ENCODE measurements at places on chromosomes 13 and 19.

- DNase-seq, result no peak
These were observed 845 bp downstream of the SPRY2 start for GRCh38 chr13:80339912-80340650.

- DNase-seq, result no peak
These were observed 13.2 kb downstream of the PRR36 start for GRCh38 chr19:7860714-7861618.

- no peak for DNase-seq
These were observed 36.6 kb upstream of the PEPD start for GRCh38 chr19:33558151-33558550.

DNA sequence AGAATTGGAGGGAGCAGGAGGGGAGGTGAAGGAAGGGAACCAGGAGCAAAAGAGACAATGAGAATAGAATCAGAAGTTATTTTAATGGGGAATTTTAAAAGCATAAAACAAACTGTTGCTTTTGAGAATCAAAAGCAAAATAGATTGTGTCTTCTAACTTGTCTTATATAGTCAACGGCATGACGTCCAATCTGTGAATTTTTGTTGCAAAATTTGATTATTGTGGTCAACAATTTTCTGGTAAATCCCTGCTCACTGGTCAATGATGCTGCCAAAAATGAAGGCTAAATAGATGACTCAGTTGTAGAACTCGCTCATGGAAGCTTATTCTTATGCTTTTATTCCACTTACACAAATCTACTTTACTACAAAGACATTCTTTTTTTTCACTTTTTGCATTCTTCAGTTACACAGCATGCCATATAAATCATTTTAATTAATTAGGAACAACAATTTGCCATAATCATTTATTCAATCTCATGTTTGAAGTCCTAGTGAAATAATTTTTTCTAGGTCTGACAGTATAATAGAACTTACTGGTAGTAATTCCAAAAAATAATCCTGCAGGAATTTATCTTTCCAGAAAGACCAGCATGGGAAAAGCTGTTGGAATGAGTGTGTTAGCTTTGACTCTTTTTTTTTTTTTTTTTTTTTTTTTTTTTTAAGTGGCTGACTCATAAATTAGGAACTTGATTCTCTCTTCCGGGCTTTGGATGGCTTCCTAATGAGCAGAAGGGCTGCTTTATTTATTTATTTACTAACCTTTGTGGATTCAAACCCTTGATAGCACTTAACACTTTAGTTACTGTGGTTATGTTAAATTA is 256.9 kb downstream of the SPRY2 start:
- no peak for DNase-seq

DNA sequence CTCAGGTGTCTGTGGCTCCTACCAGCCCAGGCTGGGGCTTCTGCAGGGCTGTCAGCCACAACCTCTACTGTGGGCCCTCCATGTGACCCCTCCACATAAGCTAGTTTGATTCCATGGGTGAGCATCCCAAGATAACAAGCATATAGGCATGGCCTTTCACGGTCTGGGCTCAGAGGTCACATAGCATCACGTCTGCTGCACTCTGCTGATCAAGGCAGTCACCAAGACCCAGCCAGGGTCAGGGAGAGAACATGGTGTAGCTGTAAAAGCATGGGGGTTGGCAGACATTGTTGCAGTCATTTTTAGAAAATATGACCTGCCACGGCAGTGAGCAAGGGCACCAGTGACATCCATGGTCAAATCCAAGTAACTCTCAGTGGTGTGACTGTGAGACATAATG is 698.8 kb downstream of the UQCRFS1 start:
- DNase-seq, result no peak

DNA sequence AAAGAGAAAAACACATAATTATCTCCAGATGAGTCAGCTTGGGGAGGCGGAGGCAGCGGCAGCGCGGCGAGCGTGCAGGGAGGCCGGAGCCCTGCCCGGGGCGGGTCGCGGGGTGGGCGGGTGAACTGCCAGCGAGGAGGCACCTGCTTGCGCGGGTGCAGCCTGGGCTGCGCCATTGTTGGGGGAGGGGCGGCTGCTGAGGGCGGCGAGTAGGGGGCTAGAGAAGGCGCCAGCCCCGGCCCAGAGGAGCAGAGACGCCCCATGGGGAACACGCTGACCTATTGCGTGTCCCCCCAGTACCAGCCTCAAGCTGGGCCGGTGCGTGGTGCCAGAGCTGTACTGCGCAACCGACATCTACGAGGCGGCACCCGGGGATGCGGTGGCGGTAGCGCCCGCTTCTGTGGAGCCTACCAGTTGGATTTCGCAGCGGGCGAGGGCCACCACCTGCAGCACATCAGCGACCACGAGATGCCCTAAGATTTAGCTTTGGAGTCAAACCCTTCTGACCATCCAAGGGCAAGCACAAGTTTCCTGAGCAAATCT is 16.7 kb downstream of the ZNF100 start:
- DNase-seq, result no peak

All from CD8-positive, alpha-beta memory T cell (primary cell).